ENCODE measurements at places on chromosomes 5 and 9. TPM values are rescaled to one million over a fixed set of nuclear protein-coding genes. Genes with fewer than 3 reads are reported as not detected.

Gene FGD3
- total RNA-seq = 0.20 TPM

Gene GABRA6
- total RNA-seq = not detected

Gene HMHB1
- not detected for total RNA-seq

Gene EQTN
- total RNA-seq = not detected

Gene PCDHGC4
- total RNA-seq = 0.69 TPM

Gene PAIP2
- 67.8 TPM for total RNA-seq

Gene NEURL1B
- total RNA-seq = 2.3 TPM

DNA sequence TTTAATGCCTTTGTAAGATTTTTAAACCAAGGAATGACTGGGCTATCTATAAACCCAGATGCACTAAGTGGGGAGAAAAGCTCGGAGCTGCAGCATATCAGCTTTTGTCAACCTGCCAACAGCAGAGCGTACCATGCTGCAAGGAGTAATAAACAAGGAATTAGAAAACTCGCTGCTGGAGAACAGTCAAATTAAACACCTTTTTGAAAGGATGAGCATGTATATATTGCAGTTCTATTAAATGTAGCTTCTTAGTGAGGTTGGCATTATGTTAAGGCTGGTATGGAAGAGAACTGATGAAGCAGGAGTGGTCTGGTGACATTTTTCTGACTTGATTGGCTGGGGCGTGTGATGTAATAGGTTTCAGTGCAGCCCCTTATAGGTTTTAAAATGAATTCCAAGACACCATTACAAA, 74.7 kb downstream of the PIK3R1 start:
- peak; percentile 46 for DNase-seq

GRCh38 chr9:5529683-5530221, 19.4 kb downstream of the PDCD1LG2 start:
- DNase-seq = peak; percentile 60

DNA sequence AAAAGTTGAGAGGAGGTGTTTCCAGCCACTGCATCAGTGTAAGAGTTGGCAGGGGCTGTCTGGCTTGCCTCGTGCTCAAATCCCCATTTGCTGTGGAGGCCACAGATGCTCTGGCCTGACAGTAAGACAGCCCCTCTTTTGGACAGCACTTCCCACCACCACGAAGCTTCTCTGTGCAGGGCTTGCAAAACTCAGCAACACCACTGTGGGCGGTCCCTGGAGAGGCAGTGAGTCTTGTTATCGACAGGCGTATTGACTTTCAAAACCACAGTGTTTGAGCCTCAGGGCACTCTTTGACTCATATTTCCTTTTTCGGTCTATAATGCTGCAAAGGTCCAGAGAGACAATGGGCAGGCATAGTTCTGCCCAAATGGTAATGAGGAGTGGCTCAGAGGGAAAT, 539.5 kb downstream of the EBF1 start:
- DNase-seq = peak; percentile 28

GRCh38 chr9:89236955-89237573, 58.4 kb upstream of the SHC3 start:
- no peak for DNase-seq

DNA sequence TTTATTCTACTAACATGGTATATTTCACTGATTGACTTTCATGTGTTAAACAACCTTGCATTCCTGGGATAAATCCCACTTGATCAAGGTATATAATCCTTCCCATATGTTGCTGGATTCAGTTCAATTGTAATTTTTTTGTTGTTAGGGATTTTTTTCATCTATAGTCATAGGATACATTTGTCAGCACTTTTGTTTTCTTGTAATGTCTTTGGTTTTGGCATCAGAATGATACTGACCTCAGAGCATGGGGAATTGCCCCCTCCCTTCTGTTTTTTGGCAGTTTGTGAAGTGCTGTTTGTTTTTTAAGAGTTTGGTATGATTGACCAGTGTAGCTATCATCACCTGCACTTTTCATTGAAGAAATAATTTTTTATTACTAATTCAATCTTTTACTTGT, 176.8 kb upstream of the RASEF start:
- no peak for DNase-seq

GRCh38 chr5:17087035-17087434, 130.4 kb upstream of the BASP1 start:
- peak; percentile 85 for DNase-seq

- DNase-seq = no peak
These were observed 106.0 kb upstream of the RPS23 start for GRCh38 chr5:82384034-82384750.

DNA sequence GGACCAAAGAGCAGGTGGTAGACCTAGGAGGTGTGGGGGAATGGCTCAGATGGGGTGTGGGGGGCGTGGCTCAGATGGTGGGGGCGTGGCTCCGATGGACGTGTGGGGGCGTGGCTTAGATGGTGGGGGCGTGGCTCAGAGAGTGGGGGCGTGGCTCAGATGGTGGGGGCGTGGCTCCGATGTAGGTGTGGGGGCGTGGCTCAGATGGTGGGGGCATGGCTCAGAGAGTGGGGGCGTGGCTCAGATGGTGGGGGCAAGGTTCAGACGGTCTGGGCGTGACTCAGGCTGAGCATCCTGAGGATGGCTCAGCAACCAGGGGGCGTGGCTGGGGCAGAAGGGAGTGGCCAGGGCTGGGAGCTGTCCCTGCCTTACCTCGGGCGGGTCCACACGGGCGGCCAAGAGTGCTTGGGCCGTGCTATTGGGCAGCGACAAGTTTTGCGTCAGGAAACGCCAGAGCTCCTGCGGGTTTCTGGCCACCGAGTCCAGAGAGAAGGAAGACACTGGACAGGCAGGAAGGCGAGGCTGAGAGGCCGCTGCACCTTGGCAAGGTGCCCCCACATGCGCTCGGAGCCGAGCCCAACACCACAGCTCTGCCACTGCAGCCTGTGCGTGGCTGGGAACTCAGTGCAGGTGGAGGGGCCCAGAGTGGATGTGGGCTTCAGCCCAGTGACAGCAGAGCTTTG, 5.9 kb downstream of the ABCA2 start:
- DNase-seq = peak; percentile 61

GRCh38 chr5:139458580-139459407, 3.7 kb downstream of the ECSCR start:
- DNase-seq = peak; percentile 90

DNA sequence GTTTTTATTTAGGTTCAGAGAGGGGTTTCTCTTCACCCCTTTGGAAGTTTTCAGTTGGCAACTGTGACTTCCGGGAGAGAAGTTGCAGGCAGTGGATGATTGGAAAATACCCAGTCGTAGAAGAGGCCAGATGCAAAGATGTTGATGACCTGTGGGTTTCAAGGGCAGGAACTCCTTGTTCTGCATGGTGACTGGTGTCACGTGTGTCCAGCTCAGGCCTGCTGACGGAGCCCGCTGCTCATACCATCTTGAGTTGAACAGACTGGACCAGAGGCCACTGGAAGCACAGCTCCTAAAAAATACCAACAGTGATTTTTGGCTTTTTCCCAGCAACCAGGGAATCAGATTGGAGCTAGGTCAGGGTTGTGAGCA, 243.9 kb upstream of the KLF4 start:
- DNase-seq = peak; percentile 74

- no peak for DNase-seq
These were observed 180.4 kb upstream of the ACTBL2 start for GRCh38 chr5:57662991-57663390.

- no peak for DNase-seq
These were observed 7.1 kb downstream of the TLE4 start for GRCh38 chr9:79578891-79579290.

DNA sequence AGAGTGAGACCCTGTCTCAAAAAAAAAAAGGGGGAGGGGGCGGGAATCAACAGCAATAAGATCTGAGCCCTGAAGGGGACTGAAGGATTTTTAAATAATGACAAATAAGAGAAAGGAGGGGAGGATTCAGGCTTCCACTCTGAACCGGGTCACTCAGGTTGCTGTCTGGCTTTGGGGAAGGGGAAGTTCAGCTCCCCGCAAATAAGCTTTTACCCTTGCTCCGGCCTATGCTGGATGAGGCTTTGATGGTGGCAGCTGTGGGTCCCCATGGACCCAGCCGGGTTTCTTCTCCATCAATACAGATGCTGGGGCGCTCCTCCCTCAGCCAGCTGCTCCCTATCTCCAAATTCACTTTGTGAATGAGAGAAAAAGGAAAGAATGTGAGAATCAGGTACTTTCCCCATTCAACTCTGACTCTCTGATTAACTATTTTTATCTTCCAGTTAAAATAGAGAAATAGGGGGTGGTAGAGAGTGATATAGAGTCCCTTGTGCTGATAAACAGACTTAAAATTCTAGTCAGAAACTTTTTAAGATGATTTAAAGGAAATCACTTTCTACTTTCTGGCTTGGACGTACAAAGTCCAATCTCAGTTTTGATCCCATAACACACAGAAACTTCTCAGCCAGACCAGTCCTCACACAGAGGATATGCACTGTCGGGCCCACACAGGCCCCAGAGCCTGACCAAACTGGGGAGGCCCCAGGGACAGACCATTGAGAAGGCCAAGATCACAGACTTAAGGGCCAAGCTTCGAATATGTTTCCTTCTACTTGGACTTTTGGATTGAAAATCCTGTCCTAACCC, 39.6 kb downstream of the C5orf15 start:
- DNase-seq = no peak

DNA sequence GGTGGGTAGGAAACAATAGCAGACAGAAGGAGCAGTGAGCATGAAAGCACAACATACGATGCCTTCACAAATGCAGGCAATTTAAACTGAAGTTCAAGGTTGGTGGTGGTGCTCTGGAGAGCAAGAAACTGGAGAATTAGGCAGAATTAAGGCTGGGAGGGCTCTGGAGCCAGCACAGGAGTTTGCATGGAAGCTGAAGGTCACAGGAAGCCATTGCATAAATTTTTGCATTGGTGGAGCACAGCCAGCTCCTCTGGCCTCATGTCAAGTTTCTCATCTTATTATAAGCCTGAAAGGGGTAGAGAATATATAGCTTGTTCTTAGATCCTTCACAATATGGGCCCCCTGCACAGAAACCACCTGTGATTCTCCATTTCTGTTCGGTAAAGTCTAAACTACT, 207.4 kb downstream of the PAPPA start:
- DNase-seq = no peak

DNA sequence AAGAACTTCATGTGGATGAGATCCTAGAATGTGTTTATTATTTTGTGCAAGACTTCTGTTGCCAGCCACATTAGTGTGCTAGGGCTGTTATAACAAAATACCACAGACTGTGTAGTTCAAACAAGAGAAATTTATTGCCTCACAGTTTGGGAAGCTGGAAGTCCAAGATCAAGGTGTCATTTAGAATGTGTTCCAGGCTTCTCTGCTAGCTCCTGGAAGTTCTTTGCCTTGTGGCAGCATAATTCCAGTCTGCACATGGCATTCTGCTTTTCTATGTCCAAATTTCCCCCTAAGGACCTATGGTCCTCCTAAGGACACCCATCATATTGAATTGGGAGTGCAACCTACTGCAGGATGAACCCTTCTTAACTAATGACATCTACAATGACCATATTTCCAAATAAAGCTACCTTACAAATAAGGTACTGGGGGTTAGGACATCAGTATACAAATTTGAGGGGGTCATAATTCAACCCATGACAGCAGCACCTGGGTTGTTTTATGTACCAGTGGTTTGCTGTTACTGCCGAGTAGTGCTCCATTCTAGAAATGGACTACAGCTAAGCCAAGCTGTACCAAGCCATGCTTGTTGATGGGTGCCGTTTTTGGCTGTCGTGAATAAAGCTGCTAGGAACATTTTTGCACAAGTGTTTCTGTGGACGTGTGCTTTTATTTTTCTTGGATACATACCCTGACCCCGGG, 52.7 kb downstream of the DAPK1 start:
- no peak for DNase-seq

DNA sequence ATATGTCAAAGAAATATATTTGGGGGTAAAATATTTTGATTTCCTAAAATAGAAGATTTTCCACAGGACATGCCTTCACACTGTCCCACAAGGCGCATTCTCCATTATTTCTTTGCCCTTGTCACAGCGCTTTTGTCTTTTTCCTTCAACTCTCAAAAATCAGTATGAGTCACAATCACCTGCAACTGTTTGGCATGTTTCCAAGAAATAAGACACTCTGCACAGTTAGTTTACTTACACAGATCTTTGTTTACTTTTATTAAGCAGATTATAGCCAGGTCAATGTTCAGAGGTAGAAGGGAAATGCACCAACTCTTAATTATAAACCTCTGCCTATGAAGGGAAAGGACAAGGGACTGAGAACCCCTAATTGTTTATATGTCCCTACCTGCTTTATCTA, 9.5 kb downstream of the CEMIP2 start:
- DNase-seq = peak; percentile 80

DNA sequence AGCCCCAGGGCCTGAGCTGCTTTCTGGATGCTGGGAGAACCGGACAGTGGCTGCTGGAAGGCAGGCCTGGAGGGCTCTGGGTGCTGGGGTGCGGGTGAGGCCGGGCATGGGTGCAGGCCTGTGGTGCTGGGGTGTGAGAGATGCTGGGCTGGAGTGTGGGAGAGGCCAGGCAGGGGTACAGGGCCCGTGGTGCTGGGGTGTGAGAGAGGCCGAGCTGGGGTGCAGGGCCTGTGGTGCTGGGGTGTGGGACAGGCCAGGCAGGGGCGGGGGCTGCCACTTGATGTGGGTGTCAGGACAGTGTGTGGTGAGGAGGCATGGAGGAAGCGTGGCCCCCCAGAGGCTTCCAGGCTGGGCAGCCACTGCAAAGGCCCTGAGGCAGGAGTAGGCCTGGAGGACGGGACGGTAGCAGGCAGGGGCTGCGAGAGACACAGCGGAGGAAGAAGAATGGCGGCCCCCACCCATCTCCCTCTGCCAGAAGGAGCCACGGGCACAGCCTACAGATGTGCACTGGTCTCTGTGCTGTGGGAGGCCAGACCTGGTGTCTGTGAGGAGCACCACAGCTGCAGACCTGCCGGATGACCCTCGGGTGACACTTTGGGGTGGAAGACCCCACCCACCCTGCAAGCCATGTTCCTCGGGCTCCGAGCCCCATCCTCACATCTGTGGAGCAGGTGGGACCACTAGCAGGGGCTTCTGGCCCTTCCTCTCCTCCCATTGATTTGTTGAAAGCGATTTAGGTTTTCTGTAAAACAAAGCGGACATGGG, 9.3 kb downstream of the NKD2 start:
- no peak for DNase-seq

GRCh38 chr5:16644301-16644889, 27.6 kb upstream of the RETREG1 start:
- no peak for DNase-seq

- DNase-seq = peak; percentile 74
These were observed 16.0 kb downstream of the SLC22A5 start for GRCh38 chr5:132385326-132386105.

DNA sequence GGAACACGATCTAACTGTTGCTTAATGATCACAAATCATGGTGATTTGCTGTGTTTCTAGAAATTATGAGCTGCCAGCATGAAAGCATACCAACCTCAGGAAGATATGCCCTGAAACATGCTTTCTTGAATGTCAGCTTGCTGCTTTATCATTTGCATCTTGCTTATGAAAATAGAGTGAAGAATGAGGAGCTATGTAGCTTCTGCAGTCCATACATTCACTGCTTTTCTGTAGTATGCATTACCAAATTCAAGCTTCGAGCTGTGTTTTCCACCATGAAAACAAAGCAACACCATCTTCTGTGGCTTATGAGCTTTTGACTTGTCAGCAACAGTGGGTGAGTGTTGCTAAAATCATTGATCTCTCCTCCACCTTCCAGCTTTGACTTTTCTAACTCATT, 16.5 kb downstream of the F2RL2 start:
- no peak for DNase-seq

GRCh38 chr5:40717281-40717680, 37.6 kb downstream of the PTGER4 start:
- peak; percentile 66 for DNase-seq

- DNase-seq = peak; percentile 19
These were observed 117.2 kb downstream of the APBA1 start for GRCh38 chr9:69554945-69555344.
